ENCODE measurements at places on chromosomes 7 and 10.
A peak's percentile ranks its signal among the peaks of the same experiment; 100 is the strongest.

DNA sequence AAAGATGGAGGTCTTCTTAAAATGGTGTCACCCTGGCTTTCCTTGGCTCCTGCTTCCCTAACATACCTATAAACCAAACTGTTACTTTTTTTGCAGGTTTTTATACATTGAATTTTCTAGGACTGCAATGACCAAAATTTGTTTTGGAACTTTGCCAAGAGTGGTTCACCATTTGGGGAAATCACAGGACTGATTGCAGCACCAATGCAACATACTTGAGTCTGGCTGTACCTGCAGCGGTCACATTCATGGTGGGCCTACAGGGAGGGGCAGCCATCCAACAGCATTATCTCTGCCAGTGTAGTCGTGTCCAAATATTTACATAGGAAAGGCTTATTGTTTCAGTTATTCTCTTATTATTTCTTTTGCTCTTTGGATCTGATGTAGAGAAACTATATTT is 69.0 kb downstream of the HACD1 start:
- DNase-seq: no peak

- no peak for DNase-seq
Observed at GRCh38 chr10:44011603-44011981, 362.9 kb upstream of the ZNF32 start.

GRCh38 chr10:60466267-60467201 is 76.9 kb upstream of the ANK3 start:
- no peak for DNase-seq

- DNase-seq: peak; percentile 54
Observed at GRCh38 chr10:24209432-24209771, 464 bp downstream of the KIAA1217 start.

GRCh38 chr7:55556492-55556891 is 15.8 kb downstream of the VOPP1 start:
- no peak for DNase-seq

GRCh38 chr7:140908361-140908760 is 16.4 kb downstream of the BRAF start:
- no peak for DNase-seq

- DNase-seq: no peak
Observed at GRCh38 chr10:124378271-124378670, 40.5 kb downstream of the OAT start.

DNA sequence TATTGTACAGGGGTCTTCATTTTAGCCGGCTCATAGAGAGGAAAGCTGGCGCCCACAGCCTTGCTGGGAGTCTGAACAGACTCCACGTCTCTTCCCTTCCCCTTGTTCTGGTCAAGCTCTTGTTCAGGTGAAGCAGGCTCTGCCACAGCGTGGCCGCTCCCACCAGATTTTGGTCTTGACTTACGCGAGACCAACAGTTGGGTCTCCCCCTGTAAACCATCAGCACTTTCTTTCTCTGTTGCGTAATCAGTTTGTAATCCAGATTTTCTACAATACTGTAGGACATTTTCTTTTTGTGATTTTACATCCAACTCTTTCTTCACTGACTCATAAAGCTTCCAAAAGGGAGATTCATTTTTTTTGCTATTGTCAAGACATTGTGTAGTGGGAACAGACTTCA is 10.9 kb downstream of the MKI67 start:
- DNase-seq: no peak

DNA sequence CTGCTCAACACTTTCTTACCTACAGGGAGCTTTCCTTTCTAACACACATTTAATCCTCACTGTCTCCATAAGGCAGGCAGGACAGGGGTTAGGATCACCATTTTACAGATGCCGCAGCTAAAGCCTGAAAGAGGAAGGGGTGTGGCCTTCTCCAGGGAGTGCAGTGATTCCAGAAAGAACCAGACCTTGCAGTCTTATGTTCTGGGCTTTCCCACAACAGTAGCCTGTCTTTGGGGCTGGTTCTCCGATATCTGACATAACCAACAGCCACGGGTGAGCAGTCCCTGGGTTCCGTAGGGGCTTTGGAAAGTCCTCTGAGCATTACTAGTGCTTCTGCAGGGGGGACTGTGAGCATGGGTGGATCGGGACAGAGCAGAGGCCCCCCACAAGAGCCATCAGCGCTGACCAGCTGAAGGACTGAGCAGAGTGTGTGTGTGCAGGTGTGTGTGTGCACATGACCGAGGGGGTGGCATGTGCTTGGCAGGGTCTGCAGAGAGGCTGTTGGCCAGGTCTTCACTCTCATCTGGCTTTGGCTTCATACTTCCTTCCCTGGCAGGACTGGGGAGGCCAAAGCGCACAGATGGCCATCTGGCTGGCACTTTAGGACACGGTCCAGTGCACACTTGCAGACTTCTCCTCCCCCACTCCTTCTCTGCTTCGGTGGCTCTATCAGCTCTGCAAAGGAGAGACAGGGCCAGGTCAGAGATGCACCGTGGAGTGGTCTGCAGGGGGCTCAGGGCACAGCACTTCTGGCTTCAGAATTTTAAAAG is 400.3 kb downstream of the RPS24 start:
- DNase-seq: no peak

GRCh38 chr7:40310258-40310657 is 175.5 kb downstream of the SUGCT start:
- DNase-seq: no peak

DNA sequence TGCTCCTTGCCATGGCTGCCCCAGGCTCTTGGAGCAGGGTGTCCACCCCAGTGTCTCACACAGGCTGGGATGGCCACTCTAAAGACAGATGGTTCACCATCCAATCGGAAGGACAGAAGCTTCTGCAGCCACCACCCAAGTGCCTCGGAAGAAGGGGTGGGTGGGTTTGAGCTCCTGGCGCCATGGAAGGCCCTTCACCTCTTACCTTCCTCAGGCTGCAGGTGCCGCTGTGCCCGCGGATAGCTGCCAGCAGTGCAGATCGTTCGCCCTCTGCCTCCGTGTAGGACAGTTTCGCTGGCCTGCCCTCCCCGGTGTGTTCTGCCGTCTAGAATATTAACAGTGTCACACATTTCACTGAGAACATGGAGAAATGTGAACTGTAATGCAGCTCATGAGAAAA is 243.6 kb upstream of the GRB10 start:
- no peak for DNase-seq

GRCh38 chr10:71838264-71839211 is 12.5 kb downstream of the PSAP start:
- DNase-seq: no peak

DNA sequence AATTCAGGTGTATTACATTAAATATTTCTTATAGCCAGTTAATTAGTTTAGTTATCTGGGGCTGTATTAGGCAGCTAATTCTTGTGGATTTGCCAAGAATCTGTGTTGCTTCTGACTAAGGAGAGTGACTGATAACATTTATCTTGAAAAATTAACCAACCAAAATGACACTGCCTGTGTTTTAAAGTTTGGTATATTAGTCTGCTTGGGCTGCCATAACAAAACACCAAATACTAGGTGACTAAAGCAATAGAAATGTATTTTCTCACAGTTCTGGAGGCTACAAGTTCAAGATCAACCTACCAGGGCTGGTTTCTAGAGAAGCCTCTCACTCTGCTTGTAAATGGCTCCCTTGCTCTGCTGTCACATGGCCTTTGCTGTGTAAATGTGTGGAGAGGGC is 12.9 kb downstream of the EXOC4 start:
- no peak for DNase-seq

- peak; percentile 35 for DNase-seq
Observed at GRCh38 chr7:134996097-134996550, 9.8 kb downstream of the AGBL3 start.

DNA sequence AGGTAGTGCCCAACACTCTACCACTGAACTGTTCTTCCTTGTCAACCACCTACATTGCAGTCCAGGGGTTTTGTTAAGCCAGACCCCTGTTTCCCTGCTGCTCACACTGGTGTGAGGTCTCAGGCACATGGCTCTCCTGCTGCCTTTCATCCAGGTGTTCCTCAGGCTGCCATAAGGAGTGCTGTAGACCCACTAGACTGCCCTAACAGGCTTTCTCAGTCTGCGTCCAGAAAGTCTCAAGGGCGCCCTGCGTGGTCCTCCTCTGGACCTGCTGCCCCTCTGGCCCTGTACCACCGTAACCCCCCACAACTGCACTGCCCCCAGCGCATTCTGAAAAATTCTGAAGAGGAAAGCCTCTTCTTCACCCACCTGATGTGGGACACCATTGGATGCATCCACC is 225.7 kb upstream of the ANKRD30A start:
- no peak for DNase-seq

DNA sequence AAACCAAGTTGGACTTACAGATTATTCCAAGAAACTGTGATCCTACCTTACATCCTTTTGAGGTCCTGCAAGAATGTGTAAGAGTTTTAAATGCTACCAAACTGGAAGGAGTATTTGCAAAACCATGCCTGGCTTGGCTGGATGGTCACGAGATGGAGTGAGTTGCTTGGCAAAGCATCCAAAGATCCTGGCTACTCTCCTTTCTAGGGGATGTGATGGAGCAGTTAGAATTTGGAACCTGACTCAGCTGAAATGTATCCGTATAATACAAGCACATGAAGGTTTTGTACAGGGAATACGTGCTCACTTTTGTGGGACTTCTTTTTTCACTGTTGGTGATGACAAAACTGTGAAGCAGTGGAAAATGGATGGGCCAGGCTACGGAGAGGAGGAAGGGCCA is 13.3 kb upstream of the SYPL1 start:
- no peak for DNase-seq

DNA sequence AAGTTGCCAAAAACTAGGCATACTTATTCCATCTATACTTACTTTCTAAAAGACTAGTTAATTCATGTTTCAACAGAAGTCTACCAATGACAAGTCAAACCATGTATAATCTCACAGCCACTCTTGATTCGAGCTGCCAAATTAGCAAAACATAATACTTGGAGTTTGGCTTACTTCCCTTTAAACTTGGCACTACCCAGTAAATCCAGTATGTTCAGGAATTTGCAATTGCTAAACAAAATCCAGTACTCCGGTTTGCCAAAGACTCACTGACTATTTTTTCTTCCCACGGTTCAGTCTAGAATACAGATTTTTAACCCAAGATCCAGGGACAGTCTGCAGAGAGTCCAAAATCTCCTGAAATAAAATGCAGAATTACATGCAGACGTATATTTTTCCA is 4.6 kb downstream of the OAT start:
- DNase-seq: no peak

- no peak for DNase-seq
Observed at GRCh38 chr7:24407965-24408364, 124.0 kb downstream of the NPY start.

DNA sequence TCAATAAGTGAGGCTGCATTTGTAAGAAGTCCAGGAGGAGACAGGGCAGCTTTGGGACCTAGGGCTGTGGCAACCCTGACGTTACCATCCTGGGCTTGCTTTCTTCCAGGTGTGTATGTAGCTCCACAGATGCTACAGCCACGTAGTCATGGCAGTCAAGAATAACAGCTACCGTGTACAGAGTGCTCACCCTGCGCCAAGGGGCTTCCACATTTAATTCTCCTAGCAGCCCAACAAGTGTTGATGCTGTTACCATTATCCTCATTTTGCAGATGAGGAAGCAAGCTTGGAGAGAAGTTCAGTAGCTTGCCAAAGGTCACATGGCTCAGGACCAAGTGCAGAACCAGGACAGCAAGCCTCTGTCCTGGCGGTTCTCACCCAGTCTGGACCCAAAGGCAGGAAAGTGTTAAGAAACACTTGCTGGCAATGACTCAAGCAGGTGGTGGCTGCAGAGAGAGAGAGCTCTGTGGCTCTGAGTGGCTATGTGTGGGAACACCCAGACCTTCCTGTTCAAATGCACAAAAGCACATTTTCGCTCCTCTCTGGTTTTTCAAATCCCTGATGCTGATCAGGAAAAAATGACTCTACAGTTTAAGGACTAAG is 89.8 kb downstream of the CREM start:
- DNase-seq: no peak

DNA sequence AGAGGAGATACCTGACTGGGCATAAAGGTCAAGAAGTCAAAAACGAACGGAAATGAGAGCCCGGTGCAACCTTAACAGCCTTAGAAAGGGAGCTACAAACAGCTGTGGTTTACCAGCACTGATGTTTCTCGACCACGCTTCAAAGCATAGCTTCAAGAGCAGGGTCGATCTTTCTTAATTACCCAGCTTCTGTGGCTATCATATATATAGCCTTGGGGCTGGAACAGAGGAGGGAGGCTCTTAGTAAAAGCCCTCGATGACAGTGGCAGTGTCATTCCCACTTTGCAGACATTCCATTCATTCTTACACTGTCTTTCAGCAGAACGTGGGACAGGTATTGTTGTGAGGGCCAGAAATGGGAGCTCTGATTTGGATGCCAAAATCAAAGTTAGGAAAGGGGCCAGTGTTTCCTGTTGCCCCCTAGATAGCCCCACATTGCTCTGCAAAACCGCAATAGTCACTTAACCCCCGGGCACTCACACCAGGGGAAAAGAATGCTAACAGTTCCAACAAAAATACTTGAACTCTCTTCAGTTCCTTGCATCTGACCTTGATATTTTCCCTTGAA is 141.5 kb downstream of the MTPAP start:
- no peak for DNase-seq

DNA sequence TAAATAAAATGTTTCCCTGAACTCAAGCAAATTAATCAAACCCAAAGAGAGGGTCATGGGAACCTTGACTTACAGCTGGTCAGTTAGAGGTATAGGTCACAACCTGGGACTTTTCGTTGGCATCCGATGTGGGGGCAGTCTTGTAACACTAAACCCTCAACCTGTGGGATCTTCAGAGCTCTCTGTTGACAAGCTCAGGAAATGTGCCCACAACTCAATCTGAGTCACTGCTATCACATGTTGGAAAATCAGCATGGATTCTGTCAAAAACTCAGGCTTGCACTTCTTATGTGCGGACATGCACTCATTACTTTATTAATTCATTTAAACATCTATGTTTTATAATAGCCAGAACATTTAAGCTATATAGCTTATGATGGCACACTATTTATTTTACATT is 424.6 kb upstream of the SORCS1 start:
- DNase-seq: no peak

DNA sequence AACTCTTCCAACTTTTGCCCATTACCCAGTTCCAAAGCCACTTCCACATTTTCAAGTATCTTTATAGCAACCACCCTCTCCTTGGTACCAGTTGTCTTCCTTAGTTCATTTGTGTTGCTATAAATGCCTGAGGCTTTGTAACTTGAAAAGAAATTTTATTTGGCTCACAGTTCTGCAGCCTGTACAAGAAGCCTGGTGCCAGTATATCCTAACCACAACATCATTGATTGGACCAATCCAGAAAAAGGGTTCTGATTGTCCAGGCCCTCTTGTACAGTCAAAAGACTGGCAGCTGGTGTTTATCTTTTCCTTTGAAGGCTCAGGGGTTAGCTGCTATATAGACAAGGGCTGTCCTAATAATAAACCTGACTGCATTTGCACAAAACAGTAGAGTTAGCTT is 21.1 kb upstream of the ABCC2 start:
- no peak for DNase-seq

DNA sequence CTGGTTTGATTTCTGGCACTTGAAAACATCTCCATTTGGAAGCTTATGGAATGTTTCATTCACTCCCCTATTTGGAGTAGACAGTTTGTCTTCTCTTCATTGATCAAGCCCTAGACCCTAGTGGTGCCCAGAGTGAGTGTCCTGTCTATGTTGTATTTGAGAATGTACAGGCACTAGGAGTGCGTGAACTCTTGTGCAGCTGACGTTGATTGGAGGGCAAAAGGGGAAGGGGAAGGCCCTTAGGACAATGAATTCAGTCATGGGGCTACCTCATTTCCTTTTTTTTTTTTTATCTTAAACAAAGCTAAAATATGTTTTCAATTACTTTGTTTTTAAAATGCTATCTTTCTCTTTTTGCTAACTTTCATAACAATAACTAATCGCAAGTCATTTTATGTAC is 66.5 kb downstream of the ADD3 start:
- no peak for DNase-seq

GRCh38 chr7:2607122-2607922 is 24.5 kb upstream of the TTYH3 start:
- no peak for DNase-seq
